ENCODE measurements at places on chromosomes 7 and 10.

GRCh38 chr7:87934699-87935383 lies 790 bp downstream of the ADAM22 start:
- H3K4me1 ChIP-seq = no peaks in the 10 kb centered on the region
- peaks cover 10% of the 10 kb centered on the region for H3K27me3 ChIP-seq
- peaks cover 10% of the 10 kb centered on the region for H3K36me3 ChIP-seq
- no peak overlapping the region for H3K27ac ChIP-seq
- no peak for DNase-seq
- H3K4me3 ChIP-seq = peak overlapping the region; percentile 74

DNA sequence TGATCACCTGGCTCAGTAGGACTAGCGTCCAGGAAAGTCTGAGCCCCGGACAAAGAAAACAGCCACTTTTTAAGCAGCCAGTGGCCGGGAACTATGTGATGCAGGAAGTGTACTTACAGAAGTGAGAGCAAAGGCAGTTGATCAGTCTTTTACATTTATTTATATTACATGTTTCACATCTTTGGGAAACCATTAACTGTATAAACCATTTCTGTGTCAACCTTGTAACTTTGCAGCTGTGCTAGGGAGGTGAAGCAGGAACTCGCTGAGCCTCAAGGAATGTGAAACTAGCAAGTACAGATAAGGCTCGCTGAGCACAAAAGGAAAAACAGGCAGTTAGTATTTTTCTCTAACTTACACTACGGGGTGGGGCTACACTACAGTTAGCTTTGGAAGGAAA lies 39.9 kb upstream of the HECW1 start:
- DNase-seq = no peak
- H3K4me1 ChIP-seq = no peaks in the 10 kb centered on the region
- H3K36me3 ChIP-seq = no peaks in the 10 kb centered on the region
- no peak overlapping the region for H3K27ac ChIP-seq
- H3K27me3 ChIP-seq = no peaks in the 10 kb centered on the region
- no peak overlapping the region for H3K4me3 ChIP-seq

- H3K27ac ChIP-seq = no peak overlapping the region
- DNase-seq = no peak
- no peak overlapping the region for H3K4me3 ChIP-seq
These were observed 35.2 kb upstream of the FZD1 start for GRCh38 chr7:91228927-91229558.

GRCh38 chr10:44417761-44418160 lies 32.9 kb upstream of the CXCL12 start:
- no peaks in the 10 kb centered on the region for H3K36me3 ChIP-seq
- DNase-seq = no peak
- no peaks in the 10 kb centered on the region for H3K4me1 ChIP-seq
- H3K27me3 ChIP-seq = peaks cover 38% of the 10 kb centered on the region

DNA sequence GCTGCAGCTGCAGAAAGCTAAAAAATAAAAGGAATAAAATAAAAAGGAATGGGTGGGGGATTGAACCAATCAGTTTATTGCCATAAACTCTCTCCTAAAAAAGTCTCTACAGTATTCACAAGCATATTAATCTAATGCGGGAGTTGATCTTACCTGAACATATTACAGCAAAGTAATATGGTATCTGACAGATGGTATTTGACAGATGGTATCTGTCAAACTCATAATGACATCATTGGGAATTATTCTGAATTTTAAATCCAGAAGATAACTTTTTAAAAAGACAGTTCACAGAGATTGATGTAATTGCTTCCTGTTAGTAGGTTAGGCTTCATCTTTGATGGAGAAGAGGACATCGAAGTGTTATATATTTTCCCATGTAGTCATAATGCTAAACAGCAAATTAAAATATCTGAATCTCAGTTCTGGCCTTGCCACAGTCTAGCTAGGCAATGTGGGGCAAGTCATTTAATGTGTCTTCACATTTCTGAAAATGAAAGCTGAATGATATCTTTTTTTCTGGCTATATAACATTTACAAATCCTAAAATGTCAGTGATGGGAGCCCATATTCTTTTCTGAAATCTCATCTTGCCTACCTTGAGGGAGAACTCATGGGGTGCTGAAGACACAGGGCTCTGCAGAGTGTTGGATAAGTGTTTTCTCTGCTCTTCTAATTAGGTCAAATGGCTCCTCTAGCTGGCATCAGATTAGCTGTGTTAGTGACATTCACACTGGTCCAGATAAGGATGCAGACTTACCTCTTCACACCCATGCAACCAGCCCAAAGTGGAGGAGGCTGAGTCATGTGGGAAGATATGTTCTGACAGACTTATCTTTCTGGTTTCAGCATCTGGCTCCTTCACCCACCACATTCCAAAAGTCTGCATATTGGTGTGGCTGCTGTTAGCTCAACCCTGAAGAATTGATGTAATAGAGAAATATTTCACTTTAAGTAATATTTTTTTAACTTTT lies 2.1 kb upstream of the LIPM start:
- no peaks in the 10 kb centered on the region for H3K36me3 ChIP-seq
- no peak overlapping the region for H3K4me3 ChIP-seq
- no peaks in the 10 kb centered on the region for H3K4me1 ChIP-seq
- H3K27me3 ChIP-seq = no peaks in the 10 kb centered on the region
- H3K27ac ChIP-seq = no peak overlapping the region

DNA sequence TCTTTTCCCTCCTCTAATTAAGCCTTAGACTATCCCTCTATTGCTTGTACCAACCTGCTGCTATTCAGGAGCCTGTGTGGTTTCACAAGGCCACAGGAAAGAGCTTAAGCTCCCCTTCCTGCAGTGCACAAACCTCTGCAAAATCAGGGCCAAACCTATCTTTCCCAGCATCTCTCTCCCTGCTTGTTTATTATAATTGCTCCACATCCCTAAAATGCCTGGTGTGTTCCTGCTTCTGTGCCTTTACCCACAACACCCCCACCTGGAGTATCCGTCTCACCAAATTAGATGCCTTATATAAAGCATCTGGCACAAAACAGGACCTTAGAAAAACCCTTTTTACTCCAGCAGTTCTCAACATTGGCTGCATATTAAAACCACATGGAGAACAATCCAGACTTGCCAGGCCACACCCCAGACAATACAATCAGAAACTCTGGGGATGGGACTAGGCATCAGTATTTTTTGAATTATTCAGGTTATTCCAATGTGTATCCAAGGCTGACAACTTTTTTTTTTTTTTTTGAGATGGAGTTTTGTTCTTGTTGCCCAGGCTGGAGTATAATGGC lies 16.7 kb downstream of the SEC31B start:
- DNase-seq = no peak
- H3K27me3 ChIP-seq = no peaks in the 10 kb centered on the region
- no peaks in the 10 kb centered on the region for H3K36me3 ChIP-seq
- H3K4me1 ChIP-seq = no peaks in the 10 kb centered on the region
- no peak overlapping the region for H3K27ac ChIP-seq

DNA sequence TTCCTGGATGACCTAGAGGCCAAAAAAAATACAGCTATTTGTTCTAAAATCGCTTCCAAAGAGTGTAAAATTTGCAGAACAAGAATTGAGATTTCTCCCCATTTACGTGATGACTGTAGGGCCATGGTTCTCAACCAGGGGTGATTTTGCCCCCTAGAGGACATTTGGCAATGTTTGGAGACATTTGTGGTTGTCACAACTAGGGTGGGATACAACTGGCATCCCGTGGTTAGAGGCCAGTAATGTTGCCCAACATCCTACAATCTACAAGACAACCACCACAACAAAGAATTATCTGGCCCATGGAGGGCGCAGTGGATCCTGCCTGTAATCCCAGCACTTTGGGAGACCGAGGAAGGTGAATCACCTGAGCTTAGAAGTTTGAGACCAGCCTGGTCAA lies 22.8 kb upstream of the MALSU1 start:
- no peak overlapping the region for H3K4me3 ChIP-seq
- peaks cover 32% of the 10 kb centered on the region for H3K4me1 ChIP-seq
- no peak overlapping the region for H3K27ac ChIP-seq
- H3K36me3 ChIP-seq = no peaks in the 10 kb centered on the region
- no peaks in the 10 kb centered on the region for H3K27me3 ChIP-seq
- DNase-seq = peak; percentile 20

DNA sequence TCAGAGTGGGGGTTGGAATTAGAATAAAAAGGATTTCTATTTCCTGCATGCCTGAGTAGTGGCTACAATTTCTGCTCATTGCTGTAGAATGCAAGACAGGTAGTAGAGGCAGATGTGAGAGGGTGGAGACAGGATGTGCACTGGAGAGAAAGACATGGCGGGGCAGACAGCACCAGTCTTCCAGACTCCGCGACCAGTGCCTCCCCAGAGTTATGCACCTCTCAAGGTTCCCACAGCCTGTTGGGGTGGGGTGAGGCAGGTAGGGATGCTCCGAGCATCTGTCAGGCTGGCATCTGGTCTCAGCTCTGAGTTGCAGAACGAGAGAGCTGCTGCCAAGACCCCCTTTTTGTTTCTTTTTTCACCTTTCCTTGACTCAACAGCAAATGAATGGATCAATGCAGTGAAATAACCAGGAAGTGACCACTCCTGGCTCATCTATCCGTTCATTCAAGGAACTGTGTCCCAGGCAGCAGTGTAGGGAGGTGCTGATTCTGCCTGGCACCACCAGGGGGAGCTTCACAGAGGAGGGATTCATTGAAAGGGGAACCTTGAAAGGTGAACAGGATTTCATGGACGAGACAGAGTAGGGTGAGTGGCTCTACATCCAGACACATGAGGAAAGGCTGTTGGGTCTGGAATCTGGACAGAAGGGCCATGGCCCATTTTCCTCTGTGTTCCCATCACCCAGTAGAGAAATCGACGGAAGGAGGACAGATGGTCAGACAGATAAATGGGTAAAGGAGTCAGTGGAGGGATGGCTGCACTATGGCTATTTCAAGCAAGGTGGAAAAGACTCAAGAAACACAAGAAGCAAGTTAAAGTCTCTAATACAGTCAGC lies 17.2 kb upstream of the SLC18A3 start:
- H3K36me3 ChIP-seq = no peaks in the 10 kb centered on the region
- peaks cover 8% of the 10 kb centered on the region for H3K4me1 ChIP-seq
- no peak overlapping the region for H3K4me3 ChIP-seq
- peaks cover 36% of the 10 kb centered on the region for H3K27me3 ChIP-seq
- peak; percentile 80 for DNase-seq

GRCh38 chr10:75395932-75396630 lies 5.5 kb downstream of the ZNF503 start:
- no peaks in the 10 kb centered on the region for H3K4me1 ChIP-seq
- DNase-seq = no peak
- no peak overlapping the region for H3K4me3 ChIP-seq
- peaks cover 38% of the 10 kb centered on the region for H3K36me3 ChIP-seq

- H3K4me1 ChIP-seq = peaks cover 6% of the 10 kb centered on the region
- H3K27me3 ChIP-seq = no peaks in the 10 kb centered on the region
- no peak overlapping the region for H3K27ac ChIP-seq
- H3K4me3 ChIP-seq = no peak overlapping the region
- peaks cover 65% of the 10 kb centered on the region for H3K36me3 ChIP-seq
These were observed 64.7 kb downstream of the MACC1 start for GRCh38 chr7:20152511-20152910.
